Activated CD4-positive, CD25-positive, alpha-beta regulatory T cell treated with anti-CD3 and anti-CD28 coated beads, Interleukin-2, amount 50 U/mL, for 16 hours (primary cell): ENCODE measurements at places on chromosomes 4 and X.

DNA sequence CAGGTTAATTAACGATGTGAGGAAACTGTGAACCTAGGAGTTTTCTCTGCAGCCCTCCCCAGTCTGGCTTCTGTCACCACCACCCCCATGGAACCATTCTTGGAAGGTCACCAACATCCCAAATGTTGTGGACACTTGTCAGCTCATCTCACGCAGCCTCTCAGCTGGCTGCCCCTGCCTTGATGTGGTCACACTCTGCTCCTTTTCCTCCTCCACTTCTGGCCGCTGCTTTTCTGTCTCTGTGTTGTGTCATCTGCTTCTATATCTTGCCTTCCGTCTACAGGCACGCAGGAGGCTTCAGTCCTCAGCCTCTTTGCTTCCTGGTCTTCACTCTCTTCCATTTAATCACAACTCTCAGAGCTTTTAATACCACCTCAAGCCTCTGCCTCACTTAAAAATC, 371.5 kb upstream of the SLIT2 start:
- no peak for DNase-seq

GRCh38 chrX:1330605-1331004, 6.0 kb upstream of the IL3RA start:
- DNase-seq, result no peak

GRCh38 chr4:124096290-124096689, 616.2 kb downstream of the ANKRD50 start:
- no peak for DNase-seq

- no peak for DNase-seq
These were observed 28.5 kb upstream of the SEPTIN6 start for GRCh38 chrX:119721487-119721886.

DNA sequence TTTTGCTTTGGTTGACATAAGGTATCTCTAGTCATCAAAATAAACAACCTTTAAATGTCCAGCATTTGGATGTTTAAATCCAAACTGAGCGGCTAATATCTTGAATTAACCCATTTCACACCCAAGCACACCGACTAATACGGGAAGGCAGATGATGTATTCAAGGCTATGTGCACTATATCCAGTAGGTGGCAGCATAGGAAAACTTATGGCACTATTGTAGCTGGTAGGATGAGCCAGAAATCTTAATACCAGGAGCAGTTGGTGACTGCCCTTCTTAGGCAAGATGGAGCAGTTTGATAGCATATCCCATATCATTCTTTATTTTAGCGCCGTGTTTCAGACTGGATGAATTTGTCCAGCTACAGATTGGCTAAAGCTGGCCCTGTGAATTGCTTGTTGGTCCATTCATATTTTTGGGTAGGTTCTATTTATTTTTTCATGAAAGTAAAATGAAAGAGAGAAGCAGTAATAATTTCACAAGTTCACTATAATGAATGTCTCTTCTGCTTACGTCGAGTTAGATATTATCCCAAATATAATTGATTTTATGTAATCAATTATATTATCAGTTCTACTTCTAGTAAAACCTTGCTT, 24.4 kb downstream of the UCHL1 start:
- peak; percentile 12 for DNase-seq

- DNase-seq, result no peak
These were observed 35.1 kb upstream of the PPP2R3B start for GRCh38 chrX:421646-422391.

- DNase-seq, result no peak
These were observed 16.9 kb upstream of the LRBA start for GRCh38 chr4:151031831-151032605.

DNA sequence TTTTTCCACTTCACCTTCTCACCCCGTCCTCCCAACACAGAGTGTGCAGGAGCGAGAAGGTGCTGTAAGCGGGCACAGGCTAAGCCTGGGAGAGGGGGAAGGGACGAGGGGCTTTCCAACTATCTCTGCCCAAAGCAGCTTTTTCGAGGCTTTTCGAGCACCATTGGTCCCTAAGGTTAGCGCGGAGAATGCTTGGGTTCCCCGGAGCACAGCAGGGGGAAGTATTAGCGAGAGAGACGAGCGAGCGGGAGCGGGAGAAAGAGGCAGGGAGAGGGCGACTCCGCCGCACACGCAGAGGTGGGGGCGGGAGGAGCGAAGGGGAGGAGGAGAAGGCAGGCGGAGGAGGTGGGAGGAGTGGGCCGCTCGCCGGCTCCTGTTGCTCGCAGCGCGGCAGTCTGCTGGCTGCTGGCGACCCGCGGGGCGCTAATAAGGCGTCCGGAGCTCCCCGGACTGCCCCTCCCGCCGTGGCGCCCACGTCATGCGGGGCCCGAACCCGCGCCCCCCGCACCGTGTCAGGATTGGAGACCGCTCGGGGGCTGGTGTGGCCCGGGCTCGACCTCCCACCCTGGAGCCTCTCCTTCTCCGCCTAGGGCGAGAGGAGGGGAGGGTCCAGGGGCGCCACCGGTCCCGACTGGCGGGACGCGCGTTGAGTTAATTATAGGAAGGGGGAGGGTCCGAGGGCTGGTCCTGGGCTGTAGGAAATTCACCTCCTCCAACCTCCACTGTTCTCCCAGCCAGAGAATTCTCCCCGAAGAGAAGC, at the start of gene ADAMTS3:
Gene ADAMTS3 (minus strand): TSS at position 263 of the 760 bp plus-strand sequence. CDS start 459 bp downstream, outside the sequence.
- DNase-seq, result no peak

GRCh38 chr4:142293536-142293935, 552.6 kb downstream of the INPP4B start:
- DNase-seq, result no peak

GRCh38 chr4:77910676-77911075, 48.0 kb downstream of the MRPL1 start:
- no peak for DNase-seq

DNA sequence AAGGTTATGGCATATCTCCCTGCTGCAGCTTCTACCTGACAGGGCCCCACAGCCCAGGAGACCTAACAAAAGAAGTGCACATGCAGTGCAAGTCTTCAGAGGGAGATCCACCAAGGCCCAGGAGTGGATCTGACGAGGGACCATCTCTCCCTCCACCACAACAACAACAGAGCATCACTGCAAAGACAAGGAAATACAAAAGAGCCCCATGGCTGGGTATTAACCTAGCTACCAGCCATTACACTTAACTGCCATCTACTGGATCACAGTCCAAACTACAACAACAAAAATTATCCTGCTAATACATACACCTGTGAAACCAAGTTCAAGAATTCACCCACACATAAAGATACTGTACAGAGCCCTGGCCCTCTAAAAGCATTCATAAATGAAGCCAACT, 280.2 kb upstream of the SLC7A11 start:
- no peak for DNase-seq

GRCh38 chr4:63049726-63050125, 1359.5 kb downstream of the TECRL start:
- no peak for DNase-seq

DNA sequence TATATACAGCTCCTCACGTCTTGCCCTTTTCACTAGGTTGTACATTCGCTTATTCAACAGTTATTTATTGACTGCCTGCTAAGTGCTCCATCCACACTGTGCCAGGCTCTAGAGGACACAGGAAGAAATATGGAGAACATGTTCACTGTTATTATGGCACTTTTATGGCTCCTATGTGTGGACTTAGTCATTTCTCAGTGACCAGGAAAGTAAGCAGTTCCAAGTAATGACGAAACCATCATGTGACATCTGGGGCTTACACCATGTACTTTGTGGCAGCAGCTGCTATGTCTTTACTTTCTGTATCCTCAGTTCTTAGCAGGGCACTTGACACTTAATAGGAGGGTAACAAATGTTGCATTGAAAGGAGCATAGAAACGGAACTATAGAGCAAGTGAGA, 278.0 kb downstream of the ANK2 start:
- no peak for DNase-seq

GRCh38 chr4:169931964-169932363, 94.2 kb downstream of the MFAP3L start:
- DNase-seq, result no peak

DNA sequence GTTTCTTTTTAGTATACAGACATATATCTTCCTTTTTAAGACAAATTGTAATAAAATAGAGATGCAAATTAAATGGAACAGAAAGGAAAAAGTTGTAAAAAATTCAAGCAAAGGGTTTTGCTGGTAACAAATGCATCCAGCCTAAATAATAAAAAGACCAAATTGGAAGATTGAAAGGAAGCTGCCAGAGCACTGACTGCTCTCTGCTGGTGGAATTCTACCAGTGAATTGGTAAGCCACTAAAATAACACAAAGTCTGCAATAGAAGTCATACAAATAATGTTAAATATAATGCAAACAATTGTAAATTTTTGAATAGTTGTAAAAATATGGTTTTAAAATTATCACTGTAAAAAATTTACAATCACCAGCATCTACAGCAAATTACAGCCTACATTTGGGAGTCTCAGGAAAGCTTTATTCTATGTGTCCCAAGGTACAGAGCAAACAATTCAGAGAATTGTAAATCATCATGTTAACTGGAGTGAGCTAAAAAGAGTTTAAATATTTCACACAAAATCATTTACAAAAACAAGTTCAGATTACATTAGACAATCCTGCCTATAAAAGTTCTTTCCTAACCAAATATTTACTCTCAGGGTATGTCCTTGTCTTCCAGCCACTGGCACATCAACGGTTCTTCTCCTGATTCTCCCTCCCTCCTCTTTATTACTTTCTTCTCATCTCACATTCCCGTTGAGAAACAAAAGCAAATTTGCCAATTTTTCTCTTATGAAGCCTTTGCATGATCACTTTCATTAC, 1322.5 kb downstream of the PCDH7 start:
- DNase-seq, result no peak

DNA sequence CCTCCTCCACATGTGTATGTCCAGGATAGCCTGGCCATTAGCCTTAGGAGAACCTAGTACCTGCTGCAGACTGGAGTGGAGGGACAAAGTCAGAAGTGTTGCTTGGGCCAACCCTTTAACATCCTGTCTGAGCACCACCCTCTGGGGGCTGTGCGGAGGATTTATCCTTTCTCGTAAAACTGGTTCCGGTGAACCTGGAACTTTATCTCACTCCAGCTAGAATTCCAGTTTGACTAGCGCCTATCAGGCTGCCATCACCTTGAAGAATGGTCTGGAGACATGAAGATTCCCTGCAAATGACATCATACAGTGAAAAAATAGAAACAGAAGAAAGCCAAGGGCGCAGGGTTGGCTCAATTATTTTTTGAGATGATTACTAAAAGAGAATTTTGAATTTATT, 4.0 kb downstream of the TCEAL8 start:
- DNase-seq, result no peak

DNA sequence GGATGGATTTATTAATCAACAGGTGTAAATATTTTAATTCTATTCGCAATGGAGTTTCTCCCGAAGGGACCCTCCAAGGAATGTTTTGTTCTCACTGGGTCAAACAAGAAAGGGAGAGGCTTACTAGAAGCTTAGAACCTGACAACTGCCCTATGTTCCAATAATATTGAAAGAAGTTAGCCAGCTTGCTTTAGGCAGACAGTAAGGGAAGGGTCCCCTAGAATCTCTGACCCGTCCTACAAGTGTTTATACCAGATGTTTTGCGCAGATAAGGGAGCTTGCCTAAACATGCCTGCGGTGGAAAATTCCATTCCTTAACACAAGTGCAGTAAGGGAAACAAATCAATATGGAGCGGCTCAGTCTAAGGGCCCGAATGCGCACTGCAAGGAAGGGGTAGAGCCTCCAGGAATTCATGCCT, 17.7 kb downstream of the IL21 start:
- no peak for DNase-seq

- no peak for DNase-seq
These were observed 1.5 kb upstream of the USP46 start for GRCh38 chr4:52660643-52661042.

- no peak for DNase-seq
These were observed 38.2 kb downstream of the STARD8 start for GRCh38 chrX:68685685-68686084.

GRCh38 chr4:15270201-15270600, 157.6 kb upstream of the C1QTNF7 start:
- DNase-seq, result no peak

GRCh38 chrX:74458736-74459135, 37.4 kb downstream of the SLC16A2 start:
- no peak for DNase-seq

DNA sequence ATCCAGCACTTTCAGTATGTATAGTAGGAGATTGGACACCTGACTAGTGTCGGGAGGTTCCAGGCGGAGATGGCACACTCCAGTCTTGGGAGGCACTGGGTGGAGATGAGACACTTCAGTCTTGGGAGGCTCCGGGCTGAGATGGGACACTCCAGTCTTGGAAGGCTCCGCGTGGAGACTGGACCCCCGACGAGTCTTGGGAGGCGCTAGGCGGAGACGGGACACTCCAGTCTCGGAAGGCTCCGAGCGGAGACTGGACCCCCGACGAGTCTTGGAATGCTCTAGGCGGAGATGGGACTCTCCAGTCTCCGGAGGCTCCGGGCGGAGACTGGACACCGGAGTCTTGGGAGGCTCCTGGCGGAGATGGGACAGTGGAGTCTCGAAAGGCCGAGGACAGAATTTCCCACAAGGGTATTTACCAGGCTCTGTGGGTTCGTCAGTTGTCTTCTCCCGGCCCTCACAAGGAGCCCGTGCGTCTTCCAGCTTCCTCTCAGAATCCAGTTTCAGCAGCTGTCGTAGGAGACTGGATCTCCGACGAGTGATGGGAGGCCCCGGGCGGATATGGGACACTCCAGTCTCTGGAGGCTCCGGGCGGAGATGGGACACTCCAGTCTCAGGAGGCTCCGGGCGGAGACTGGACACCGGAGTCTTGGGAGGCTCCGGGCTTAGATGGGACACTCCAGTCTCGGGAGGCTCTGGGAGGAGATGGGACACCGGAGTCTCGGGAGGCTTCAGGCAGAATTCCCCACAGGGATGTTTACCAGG, 952 bp downstream of the FAM47A start:
- DNase-seq, result no peak

DNA sequence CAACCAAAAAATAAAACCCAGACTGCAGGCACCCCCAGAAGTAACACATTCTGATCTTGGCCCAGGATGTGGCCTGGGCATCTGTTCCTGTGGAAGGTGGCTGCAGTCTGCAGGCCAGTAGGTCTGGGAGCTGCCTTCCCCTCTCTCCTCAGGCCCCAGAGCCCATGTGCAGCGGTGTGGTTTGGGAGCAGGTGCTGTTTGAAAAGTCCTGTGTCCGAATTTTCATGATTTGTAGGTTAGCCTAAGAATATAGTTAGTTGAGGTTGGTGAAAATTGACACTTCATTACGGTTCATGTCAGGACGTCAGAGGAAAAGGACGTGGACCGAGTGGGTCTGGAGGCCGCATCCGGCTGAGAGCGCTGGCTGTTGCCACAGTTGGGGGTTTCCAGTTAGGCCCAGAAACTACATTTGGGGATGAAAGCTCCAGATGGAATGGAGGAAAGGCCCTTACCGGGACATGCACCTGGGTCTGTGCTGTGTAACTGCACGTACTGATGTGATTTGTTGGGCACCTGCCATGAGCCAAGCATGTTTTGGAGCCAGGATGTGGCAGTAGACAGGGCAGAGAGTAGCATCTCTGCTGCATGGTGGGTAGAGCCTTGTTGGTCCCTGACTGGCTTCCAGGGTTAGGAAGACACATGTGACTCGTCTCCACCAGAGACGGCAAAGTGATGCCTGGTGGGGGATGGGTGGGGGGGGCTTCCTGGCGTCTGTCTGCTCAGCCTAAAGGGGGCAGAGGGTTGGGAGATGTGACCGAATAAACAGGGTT, 21.7 kb upstream of the HGFAC start:
- DNase-seq, result no peak

GRCh38 chrX:109398061-109398460, 83.8 kb downstream of the GUCY2F start:
- DNase-seq, result no peak

GRCh38 chr4:107711831-107712230, 8.2 kb downstream of the PAPSS1 start:
- no peak for DNase-seq
